ENCODE measurements at places on chromosomes 3 and 15. TPM values are rescaled to one million over a fixed set of nuclear protein-coding genes. Genes with fewer than 3 reads are reported as not detected.
A peak's percentile ranks its signal among the peaks of the same experiment; 100 is the strongest.

DNA sequence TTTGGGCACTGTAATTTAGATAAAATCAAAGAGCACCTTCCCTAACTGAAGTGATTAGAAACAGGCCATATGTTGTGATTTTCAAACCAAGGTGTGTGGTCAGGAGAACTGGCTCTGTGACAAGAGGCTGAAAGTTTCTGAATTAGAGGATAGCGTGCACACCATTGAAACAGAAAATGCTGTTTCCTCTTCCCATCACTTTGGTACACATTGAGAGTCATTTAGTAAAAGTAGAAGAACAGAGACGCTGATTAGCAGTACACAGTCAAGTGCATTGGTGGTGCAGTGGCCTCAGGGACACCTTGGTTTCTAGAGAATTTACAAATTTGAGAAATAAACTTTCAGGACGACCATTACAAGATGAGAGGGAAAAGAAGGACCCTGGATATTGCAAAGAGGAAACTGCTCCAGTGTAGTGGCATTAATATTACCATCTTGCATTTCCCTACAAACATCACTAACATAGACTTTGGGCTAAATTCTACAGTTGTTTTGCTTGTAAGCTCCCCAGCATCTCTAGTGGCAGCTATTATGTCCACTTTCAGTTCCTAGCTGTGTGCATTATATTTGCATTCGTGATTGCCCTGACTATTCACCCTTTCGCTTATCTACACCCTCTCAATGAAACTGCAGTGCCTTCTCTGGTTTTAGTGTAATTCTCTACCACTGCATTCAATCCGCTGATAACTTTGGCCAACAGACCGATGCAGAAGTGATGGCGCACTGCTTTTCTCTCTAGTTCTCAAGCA is 728.1 kb upstream of the GRM7 start:
- no peak for DNase-seq

MME gene
- total RNA-seq = 296 TPM

LIPC gene
- 24.4 TPM for total RNA-seq

GOLGA6L2 gene
- not detected for total RNA-seq

DNA sequence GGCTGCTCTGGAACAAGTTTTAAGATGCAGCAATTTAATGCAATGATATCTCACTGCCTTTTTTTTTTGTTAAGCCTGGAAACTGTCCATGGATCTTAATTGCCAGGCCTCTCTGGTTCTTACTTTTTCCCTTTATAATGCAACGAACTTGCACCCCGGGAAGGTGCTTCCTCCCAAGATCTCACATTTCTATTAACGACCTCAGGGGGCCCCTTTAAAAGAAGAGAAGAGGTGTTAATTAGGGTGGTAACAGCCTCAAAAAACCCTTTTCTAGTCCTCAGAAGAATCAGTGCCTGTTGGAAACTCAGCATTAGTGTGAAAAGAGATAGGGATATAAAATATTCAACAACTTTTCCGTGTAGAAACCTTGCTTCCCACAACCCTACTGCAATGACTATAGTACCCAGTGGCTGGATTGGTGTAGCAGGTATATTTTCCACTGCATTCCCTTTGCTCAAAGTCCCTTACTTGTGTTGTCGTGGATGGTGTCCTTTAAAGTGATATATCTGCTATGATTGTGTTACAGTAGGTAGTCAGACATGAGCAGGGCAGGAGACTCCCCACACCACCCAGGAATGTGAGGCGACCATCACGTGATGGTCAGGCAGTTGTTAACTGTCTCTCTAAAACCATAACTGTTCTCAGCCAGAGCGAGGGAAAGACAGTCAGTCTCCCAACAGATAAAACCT is 121.8 kb downstream of the CTNNB1 start:
- DNase-seq = no peak

DNA sequence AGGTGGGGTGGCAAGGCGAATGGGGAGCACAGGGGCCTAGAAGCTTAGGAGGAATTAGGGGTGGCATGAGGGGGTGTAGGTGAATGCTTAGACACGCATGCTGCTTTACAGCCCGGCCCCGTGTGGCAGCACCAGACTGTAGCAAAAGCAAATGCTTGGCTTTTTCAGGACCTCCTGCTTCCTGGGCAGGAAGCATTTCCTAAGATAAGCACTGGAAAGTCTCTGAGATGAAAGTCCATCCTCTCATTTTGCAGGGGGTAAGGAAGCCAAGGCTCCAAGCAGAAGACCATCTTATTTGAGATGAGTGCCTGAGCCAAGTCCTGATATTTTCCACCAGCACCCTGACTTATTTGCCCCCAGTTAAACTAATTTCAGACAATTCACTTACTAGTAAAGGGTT is 12.9 kb downstream of the SSUH2 start:
- DNase-seq = peak; percentile 8

- DNase-seq = no peak
Observed at GRCh38 chr3:48347500-48347899, 14.0 kb upstream of the SPINK8 start.

DNA sequence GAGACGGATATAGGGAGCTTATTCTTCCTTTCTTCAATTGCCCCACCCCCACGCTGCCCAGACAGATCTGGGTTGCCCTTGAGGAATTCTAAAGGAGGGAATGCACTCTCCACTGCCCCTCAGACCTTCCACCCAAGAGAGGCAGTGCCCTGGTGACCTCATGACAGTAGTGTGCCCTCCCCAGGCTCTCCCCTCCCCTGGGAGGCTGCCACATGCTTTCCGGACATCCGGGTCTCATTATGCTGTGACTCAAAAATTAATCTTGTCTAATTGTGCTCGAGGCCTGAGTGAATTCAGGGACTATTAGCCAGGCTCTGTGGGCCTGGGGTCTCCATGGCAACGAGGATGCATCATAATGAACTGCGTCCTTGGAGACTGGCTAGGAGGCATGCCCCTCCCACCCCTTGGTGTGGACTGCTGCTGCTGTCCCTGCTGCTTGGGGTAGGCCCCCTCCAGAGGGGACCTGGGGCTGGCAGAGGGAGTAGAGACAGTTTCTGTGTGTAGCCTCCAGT is 20.8 kb downstream of the CORO2B start:
- DNase-seq = no peak

GRCh38 chr3:112459750-112460149 is 39.5 kb downstream of the BTLA start:
- DNase-seq = no peak

DNA sequence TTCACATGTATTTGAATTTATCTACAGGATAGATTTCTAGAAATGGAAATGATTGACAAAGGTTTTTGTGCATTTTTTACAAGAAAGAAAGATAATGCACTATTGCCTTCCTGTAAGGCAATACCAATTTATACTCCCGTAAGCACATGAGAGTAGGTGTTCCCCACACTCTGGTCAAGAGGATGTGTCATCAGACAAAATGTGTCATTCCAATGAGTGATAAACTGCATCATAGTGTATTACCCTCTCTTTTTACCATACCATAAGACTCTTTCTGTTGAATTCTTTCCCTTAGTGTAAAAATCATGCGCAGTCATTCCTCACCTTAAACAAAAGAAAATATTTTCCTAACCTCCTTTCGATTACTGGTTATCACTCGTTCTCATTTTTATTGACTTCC is 251.0 kb downstream of the ROBO1 start:
- no peak for DNase-seq

GRCh38 chr3:71415681-71416122 is 167.8 kb downstream of the FOXP1 start:
- DNase-seq = no peak

DNA sequence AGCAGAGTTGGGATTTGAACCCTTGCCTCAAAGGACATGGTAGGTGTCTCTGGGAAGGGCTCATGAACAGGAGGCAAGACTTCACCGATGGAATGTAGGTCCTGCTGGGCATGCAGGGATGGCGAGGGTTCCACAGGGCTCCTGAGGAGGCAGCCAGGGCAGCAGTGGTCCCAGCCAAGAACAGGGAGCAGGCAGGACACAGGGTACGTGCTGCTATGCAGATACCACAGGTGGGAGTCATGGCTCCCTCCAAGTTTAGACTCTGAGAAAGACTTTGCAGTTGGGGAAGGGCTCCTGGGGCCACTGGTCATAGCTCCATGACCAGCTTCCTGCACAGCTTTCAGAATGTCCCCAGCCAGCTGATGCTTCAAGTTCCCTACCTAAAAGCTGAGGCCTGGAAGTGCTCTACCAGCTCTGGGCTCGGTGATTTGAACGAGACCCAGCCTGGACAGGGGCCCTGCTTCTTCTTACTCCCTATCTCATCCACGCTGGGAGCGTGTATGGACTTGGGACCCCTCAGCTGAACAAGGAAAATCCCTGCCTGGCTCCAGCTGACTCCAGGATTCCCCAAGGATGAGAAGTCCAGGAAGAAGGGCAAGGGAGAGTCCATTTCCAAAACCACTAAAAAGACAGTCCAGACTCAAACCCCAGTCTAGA is 747 bp downstream of the MYL3 start:
- peak; percentile 37 for DNase-seq

DNA sequence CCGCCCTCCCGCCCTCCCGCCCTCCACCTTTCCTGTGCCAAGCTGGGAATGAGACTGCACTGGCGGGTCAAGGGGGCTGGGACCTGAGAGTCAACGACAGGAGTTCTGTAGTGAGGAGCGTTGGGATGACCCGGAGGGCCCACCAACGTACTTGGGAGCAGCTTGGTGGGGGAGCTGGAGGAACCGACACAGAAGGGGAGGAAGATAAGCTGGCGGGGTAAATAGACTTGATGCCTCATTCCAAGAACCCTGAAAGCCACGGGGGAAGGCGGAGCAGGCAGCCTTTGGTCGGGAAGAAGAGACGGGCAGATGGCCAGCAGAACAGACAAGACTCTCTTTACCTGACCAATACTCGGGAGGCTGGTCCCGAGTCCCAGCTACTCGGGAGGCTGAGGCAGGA is 277 bp downstream of the FMN1 start:
- no peak for DNase-seq

UCN2 gene
- total RNA-seq = not detected

MYEF2 gene
- total RNA-seq = 49.8 TPM

UPK1B gene
- 0.98 TPM for total RNA-seq

- DNase-seq = no peak
Observed at GRCh38 chr15:100311154-100311625, 30.6 kb downstream of the ADAMTS17 start.

CFAP20DC gene
- 0.49 TPM for total RNA-seq

ST3GAL6 gene
- total RNA-seq = 25.1 TPM

STRIT1 gene
- not detected for total RNA-seq

- no peak for DNase-seq
Observed at GRCh38 chr15:40430271-40430805, 10.4 kb upstream of the BAHD1 start.

CTXND1 gene
- 6.3 TPM for total RNA-seq

CPEB1 gene
- 27.1 TPM for total RNA-seq

DNA sequence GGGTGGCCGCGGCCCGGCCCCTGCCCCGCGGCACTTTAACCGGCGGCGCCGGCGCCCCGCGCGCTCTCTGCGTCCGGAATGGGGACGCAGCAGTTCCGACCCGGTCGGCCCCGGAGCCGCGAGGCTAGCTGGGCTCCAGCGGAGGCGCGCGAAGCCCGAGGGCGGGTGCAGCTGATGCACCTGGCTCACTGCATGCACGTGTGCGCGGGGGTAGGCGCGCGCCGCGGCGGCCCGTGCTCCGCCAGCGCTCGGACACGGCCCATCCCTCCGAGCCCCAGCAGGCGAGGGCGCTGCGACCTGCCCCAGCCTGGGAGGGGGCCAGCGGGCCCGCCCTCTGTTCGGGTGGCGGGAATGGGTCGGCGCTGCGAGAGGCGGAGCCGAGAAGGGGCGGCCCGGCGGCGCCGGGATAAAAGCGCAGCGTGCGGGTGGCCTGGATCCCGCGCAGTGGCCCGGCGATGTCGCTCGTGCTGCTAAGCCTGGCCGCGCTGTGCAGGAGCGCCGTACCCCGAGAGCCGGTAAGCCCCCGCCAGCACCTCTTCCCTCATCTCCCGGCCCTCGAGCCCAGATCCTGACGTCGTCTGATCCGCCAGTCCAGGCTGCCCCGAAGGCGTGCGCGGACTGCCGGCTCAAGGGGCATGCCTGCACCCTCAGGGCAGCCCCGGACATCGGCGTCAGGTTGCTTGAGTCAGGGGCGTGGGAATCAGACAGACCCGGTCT is at the start of the genes CHDH and IL17RB:
CHDH (minus strand) TSS at position 286 of the 717 bp plus-strand sequence. CDS start 22,411 bp downstream, outside the sequence.
IL17RB (plus strand) TSS at position 435 of the 717 bp plus-strand sequence; CDS start at position 456, 21 bp downstream.
- peak; percentile 78 for DNase-seq

GRCh38 chr3:108863799-108864135 is 41.2 kb downstream of the TRAT1 start:
- DNase-seq = no peak

GRCh38 chr15:39774688-39775267 is 7.9 kb downstream of the FSIP1 start:
- no peak for DNase-seq

GRCh38 chr15:38086611-38087010 is 152.2 kb downstream of the TMCO5A start:
- DNase-seq = no peak

GABRR3 gene
- not detected for total RNA-seq

GOLGA8M gene
- 16.0 TPM for total RNA-seq

- DNase-seq = no peak
Observed at GRCh38 chr3:123611082-123611481, 26.2 kb upstream of the HACD2 start.

DUOX2 gene
- total RNA-seq = 1.5 TPM

LRRC31 gene
- total RNA-seq = not detected

DNA sequence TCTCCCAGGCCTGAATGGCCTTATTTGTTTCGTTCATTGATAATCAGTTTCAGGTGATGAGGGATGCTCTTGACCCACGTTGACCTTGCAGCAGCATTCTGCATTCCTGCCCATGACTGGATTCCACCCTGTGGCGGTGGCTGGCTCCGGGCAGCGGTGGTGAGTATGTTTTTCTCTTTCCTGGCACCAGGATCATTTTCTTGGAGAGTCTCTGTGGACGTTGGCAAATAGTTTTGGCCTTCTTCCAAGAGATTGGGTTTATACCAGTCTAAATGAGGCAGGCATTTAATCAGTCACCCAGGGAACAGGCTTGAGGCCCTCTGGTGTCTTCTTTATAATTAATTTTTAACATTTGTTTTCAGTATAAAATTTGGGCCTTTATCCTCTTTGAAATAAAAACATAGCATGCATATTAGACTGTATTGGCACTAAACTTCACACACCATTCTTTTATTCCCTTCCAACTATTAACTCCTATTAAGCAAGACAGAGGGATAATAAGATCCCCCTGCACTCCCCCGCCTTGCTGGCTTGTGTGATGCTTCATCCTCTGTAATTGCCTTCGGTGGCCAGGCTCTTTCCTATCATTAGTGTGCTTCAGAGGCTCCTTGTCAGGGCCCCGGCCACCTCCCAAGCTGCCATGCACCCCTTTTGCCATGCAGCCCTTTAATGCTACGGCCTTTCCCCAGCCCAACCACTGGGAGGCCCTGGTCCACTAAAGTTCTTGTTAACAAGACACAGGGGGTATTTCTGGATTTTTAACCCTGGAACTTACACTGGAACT is 176.2 kb upstream of the TOPAZ1 start:
- DNase-seq = no peak
